ENCODE measurements at places on chromosomes 3 and 15.

DNA sequence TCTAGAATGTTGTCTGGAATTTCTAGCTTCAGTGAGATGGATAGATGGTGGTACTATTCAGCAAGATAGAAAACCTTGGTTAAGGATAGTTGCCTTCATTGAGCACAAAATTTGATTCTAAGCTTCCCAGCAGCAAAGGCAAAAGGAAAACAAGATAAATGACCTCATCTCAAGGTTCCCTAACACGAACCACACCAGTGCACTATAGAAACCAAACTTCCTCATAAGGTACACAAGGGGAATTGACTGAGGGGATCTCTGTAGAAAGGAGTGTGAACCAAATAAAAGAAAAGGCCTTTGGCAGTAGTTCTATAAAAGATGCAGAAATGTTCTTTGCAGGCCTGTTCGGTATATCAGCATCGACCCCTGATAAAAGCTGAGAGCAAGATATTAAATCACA, 288.9 kb downstream of the SHQ1 start:
- no peak for DNase-seq

DNA sequence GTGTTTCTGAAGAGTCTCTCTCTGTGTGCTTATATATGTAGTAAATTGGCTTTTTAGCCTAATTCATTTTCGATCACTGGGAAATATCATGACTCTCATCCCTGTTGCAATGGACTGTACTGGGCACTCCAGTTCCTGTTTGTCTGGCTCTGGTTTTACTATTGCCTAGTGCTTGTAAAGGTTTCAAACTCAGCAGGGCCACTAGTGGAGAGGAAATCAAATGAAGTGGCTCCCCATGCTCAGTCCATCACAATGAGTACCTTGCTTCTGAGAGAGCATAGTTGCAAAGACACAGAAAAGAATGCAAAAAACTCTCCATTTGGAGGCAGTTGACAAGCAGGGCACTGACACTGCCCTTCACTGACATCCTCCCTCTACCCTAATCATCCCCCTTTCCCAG, 167.8 kb downstream of the TAFA4 start:
- no peak for DNase-seq

GRCh38 chr15:90705212-90705611, 11.9 kb upstream of the BLM start:
- DNase-seq = no peak

- DNase-seq = no peak
Measured at GRCh38 chr15:45919806-45920205, 285.0 kb downstream of the SQOR start.

DNA sequence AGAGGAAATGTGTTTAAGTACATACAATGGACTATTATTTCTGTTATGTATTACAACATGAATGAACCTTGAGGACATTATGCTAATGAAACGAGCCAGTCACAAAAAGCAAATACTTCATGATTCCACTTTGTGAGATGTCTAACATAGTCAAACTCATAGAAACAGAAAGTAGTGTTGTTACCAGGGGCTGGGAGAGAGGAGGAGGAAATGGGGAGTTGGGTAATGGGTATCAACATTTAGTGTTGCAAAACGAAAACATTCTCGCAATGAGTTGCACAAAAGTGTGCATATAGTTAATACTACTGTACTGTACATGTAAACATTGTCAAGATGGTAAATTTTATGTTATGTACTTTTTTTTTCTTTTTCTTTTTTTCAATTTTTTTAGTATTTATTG, 194.3 kb downstream of the IL5RA start:
- DNase-seq = no peak

DNA sequence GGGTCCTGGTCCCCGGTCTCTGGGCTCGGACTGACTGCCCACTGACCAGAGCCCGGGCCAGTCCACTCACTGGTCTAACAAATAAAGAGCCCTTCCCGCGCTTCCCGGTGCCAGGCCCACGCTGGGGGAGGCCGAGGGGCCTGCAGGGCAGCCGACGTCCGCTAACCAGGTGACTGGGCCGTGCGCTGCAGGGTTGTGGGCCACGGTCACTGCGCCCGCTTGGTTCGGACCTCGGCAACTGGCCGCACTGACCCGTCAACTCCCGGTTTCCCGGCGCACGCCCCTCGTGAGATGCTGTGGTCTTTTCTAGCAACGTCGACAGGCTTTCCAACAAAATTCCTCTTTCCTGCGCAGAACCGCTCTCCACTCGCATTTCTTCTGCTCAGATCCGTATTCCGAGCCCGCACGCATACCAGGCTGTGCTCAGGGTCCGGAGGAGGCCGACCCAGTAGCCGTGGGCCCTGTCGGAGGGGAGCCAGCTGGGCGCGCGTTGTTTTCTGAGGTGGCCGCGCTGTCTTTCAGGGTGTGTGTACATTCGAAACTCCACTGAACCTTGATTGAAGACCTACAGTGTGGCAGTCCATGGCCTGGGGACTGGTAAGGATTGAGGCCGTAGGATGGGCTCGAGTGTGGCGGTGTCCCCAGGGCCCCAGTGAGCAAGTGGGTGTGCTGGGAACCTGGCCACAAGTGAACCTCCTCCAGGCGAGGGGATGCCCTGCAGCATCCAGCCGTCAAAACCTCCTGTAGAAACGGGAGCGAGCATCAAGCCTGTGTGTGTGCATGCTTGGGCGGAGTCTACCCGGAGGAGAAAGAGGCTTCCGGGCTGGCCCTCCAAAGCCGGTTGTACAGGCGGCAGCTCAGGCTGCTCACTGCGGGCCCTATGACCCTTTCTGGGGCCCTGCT, 875 bp upstream of the NT5DC2 start:
- DNase-seq = peak; percentile 76

DNA sequence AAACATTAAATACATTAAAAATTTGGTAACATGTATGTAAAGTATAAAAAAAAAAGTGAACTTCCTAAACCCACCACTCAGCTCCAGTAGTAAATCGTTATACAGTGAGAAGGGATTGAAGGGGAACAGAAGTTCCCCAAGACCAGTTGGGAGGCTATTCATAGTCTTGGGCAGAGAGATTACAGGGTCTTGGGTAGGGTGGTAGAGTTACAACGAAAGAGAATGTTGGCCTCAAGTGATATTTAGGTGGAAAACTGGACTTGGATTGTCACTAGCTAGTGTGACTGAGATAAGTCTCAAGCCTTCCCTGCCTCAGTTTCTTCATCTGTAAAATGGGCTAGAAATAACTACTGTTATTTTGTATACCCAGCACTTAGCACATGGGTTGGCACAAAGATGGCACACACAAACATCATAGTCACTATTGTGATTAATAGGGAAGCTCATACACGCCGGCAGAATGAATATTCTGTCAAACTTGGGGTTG, 431 bp upstream of the YEATS2 start:
- no peak for DNase-seq

DNA sequence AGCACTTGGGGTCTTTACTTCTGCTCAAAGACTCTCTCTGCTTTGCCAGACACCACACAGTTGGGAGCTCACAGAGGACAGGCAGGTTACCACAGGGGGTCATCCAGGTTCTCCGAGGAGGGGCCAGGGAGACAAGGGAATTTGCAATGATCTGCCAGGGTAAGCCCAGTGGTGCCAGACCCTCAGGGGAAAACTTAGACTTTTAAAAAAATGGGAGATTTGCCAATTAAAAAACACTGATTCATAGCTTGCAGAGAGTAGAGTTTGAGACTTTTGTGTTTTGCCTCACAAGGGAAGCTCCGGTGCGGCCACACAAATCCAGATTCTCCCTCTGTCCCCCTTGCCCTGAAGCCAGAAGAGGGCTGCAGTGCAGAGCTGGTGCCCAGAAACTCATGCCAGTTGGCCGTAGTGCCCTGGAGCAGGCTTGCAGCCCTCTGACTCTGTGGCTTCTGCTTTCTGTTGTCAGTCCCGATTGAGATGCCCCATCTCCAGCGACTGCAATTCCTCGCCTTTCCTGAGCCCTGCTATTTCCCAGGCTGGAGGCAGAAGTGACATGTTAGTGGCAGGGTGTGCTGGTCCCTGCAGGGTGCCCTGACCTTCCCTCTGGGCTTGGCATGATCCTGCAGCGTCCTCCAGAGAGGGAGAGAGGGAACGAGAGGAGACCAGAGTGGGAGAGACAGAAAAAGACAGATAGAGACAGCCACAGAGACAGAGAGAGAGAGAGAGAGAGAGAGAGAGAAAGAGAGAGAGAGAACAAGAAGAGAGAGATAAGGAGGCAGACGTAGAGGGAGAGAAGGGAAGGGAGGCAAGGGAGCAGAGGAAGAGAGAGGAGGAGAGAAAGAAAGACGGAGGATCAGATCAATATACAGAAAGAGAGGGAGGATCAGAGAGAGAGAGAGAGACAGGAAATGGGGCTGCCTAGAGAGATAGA, 46.0 kb downstream of the RHCG start:
- no peak for DNase-seq

GRCh38 chr3:42708611-42709151, 6.1 kb upstream of the HHATL start:
- DNase-seq = no peak

- no peak for DNase-seq
Measured at GRCh38 chr15:35757361-35757760, 211.4 kb upstream of the DPH6 start.

- no peak for DNase-seq
Measured at GRCh38 chr15:58336161-58336560, 95.6 kb upstream of the LIPC start.

DNA sequence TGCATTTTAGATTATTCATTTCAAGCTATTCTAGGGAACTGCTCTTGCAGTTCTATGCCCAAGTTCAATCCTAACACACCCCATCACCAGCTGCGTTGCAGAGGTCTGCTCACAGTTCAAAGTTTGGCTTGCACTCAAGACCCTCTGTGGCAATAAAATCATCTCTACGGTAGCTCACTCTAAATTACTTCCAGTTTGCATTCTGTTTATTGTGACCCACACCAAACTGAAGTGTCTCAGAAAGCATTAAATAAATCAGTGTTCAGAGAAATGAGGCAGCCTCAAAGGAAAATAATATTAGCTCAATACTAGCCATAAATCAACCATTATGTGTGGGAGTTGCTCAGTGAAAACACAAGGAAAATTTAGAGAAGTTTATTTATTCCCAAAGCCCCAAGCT, 250.3 kb downstream of the MAGI1 start:
- DNase-seq = no peak

All from ascending aorta (tissue), 2 donors.